K562 (cell line): ENCODE measurements at places on chromosomes 3 and 15.

- no peak for DNase-seq
Observed at GRCh38 chr3:15505479-15506165, 15.9 kb downstream of the COLQ start.

DNA sequence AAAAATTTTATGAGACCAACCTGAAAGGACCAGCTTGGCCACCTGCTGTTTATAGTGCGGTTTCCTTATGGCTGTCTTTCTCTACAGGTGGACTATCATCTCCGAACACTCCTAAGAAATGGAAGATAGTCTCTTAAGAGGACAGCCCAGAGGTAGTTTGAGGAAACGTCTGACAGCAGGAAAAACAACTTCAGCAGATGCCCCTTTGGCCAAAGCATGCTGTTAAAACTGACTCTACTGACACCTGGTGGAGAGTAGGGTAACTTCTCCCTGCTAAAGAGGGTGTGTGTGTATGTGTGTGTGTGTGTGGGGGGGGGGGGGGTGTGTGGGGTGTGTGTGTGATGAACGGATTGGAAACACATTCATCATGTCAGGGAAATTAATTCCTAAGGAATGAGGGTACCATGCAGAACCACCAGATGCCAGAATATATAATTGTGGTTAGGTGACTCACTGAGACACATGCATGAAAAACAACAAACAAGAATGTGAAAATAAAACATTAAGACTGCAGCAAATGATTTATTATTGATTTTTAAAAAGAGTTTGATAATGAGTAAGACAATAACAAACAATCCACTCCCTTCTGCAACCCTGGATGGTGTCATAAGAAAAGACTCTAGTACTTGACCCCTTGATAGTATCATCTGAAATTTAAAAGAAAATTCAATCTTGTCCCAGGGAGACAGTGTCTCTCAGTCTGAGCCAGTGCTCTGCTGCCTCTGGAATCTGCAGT, 256.5 kb downstream of the THRB start:
- DNase-seq: peak; percentile 76

- no peak for DNase-seq
Observed at GRCh38 chr3:5110337-5110736, 11.8 kb upstream of the ARL8B start.

GRCh38 chr15:63482874-63483323, 21.5 kb upstream of the USP3 start:
- no peak for DNase-seq

DNA sequence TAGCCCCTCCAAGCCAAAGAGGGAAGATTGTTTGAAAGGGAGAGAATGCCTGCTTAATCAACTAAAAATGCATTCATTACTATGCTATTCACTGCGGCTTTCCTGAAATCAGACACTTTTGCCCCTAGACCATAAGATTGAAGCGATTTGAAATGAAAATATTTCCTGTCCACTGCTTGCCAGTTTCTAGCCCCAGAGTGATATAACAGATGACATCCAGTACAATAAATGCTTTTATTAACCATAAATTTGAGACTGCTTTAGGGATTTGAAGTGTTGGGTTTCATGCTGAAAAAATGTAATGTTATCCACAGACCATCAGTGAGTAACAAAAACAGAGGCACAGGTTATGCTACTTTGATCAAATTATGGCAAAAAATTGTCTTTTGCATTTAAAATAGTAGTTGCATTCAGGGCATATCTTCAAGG, 14.1 kb downstream of the IL17RD start:
- DNase-seq: no peak

DNA sequence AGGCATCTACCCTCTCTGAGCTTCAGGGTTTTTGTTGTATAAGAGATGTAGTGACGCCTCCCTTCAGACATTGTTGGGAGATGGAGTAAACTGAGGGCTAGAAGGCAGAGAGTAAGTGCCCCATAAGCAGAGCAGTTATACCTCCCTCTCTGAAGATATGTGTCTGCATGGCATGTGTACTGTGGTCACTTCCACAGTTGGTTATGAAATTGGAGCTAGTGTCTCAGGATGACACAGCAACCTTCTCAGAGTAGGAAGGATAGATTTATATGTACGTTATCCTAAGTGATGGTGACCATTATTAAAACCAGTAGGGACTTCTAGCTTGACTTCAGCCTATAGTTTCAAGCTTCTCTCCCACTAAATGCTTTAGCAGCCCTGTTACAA, 17.9 kb downstream of the PXK start:
- no peak for DNase-seq

DNA sequence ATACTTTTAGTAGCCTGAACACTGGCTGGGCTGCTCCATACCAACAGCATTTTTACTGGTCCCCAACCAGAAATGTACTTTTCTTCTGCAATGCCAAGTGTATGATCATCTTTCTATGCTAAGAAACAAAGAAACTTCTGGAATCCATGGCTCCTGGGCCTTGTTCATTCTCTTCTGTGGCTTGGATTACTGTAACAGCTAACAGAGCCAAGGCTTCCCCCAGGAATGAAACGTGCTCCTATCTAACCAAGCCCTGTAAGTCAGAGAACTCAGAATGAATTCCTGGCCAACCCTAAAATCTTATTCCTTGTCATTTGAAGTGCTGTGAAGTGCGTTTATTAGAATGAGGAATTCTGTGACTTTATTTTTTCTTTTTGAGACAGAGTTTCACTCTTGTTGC, 102.9 kb upstream of the RAD18 start:
- no peak for DNase-seq

DNA sequence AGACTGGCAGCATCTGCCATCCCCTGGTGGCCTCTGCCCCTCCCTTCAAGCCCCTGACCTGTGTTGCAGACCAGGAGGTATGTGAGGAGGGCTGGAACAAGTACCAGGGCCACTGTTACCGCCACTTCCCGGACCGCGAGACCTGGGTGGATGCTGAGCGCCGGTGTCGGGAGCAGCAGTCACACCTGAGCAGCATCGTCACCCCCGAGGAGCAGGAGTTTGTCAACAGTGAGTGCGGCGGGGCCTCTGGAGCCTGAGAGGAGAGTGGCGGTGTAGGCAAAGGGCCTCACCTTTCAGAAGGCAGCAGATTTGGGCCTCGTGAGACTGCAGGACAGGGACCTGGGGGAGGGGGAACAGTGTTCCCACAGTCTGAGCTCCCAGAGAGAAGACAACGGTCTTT, 24.0 kb downstream of the HAPLN3 start:
- no peak for DNase-seq

DNA sequence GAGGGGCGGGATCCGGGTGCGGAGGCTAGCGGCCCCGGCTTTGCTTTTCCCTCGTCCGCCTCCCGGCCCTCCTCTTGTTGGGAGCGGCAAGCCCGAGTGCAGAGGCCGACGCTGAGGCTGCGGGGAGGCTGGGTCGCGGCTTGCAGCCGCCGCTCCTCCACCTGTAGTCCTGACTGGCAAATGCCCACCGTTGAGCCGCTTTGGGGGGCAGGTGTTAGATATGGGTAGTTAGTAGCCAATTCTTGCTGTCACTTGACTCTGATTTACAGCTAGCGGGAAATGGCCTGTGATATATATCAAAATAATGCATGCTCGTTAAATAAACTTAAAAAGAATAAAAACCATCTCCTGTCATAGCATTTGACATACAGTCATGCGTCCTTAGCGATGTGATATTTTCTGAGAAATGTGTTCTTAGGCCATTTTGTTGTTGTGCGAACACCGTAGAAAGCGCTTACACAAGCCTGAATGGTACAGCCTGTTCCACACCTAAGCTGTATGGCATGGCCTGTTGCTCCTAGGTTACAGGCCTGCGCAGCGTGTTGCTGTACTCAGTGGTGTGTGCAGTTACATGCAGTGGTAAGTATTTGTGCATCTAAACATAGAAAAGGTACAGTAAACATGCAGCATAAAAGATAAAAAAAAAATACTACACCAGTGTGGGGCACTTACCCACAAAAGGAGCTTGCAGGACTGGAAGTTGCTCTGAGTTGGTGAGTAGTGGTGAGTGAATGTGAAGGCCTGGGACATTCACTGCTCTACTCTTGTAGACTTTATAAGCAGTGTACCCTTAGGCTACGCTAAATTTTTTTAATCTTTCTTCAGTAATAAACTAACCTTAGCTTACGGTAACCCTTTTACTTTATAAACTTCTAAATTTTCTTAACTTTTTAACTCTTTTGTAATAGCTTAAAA, 873 bp downstream of the CAPN7 start:
- DNase-seq: peak; percentile 59

DNA sequence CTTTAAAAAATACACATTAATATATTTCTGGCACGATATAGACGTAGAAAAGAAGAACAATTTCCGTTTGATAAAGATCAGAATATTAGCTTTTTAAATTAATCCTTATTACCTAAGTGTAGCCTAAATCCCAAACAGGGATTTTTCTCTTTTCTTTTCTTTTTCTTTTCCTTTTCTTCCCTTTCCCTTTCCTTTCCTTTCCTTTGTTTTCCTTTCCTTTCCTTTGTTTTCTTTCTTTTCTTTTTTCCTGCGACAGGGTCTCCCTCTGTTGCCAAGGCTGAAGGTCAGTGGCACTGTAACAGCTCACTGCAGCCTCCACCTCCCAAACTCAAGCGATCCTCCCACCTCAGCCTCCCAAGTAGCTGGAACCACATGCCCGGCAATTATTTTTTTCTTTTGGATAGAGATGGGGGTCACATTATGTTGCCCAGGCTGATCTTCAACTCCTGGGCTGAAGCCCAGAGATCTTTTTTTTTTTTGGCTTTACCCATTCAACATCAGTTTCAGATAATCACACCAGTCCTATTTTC, 1.8 kb upstream of the USF3 start:
- no peak for DNase-seq

DNA sequence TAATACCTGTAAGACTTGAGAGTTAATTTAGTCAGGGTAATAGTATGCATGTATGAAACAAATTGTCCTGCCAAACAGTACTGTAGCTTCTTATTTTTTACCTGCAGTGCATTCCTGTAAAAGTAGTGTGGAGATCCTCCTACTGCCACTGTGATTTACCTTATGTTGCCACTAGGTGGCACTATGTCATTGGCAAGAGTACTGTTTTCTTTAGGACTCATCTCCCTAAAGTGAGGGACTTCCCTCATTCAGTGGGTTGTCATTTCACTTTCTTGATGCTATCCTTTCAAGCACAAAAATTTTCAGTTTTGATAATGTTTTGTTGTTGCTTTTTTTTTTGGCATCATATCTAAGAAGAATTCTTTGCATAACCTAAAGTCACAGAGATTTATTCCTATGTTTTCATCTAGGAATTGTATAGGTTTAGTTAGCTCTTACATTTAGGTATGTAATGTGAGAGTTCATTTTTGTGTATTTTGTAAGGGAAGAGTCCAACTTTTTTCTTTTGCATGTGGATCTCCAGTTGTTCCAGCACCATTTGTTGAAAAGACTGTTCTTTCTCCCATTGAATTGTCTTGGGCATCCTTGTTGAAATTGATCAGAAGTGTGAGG, 105.7 kb downstream of the AKAP13 start:
- DNase-seq: peak; percentile 48

GRCh38 chr15:71109130-71109529, 6.1 kb upstream of the THSD4 start:
- DNase-seq: no peak

GRCh38 chr3:184553385-184553784, 8.2 kb upstream of the EPHB3 start:
- no peak for DNase-seq

- no peak for DNase-seq
Observed at GRCh38 chr3:31934866-31935265, 46.2 kb downstream of the OSBPL10 start.

DNA sequence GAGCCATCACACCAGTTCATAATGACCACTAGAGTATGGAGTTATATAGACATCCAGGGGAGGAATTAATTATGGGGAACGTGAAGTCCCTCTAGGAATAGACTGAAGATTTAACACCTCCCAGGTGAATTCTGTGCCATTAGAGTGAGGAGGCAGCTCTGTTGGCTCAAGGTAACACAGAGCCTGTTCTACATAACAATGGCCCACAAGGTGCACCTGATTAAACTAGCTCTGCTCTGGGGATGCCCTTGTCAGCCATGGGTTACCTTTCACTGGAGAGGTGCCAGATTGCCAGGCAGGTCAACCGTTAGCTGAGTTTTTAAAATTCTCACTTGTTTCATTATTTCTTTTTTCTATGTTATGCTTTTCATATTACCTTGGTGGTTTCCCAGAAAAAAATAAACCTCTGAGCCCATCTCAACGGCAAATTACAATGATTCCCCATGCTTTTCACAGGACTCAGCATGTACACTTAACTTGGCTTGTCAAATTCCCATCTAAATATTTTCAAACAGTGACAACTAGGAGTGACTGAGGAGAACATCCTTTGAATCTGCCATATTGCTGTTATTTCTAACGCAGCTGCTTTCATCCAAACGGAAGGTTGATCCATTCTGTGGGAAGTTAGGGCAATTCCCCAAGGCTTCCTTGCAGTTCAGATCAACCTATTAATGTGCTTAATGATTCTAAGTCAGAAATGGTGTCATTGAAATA, 512.9 kb downstream of the MCTP2 start:
- DNase-seq: no peak

DNA sequence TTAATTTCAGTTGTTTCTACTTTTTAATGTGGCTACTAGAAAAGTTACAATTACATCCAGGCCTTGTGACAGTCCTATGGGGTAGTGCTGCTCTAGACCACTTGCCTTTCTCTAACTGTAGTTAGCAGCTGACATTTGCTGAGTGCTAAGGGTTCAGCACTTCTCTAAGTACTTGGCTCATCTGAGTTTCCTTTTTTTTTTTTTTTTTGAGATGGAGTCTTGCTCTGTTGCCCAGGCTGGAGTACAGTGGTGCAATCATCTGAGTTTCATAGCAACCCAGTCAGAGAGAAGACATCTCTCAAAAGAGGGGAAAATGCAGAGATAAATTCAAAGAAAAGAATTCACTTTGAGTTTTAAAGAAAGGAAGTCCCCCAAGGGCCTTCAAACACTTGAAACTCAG, 130.8 kb downstream of the MYLK start:
- DNase-seq: no peak

GRCh38 chr3:172569128-172570008, 46.1 kb upstream of the TNFSF10 start:
- DNase-seq: no peak

GRCh38 chr3:14429237-14429636, 26.8 kb downstream of the SLC6A6 start:
- no peak for DNase-seq

GRCh38 chr3:12522721-12523120, 22.6 kb downstream of the MKRN2OS start:
- DNase-seq: no peak

DNA sequence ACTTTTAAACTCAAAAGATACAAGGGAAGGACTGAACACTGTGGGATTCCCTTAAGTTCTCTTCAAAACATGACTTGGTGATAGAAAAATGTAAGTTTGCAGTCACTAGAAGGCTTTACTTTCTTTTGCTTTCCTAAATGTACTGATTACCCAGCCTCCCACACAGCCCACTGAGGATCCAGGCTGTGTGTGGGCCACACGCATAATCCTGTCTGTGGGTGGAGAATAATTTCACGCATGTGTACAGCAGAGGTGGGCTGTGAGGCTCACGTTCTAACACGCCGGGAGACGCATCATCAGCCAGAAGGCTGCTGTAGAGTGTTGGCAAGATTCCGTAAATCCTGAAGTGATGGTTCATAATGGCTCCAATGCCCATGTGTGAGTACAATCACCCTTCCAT, 165.5 kb downstream of the CLSTN2 start:
- DNase-seq: no peak
